ENCODE measurements at places on chromosomes 4 and X. TPM values are rescaled to one million over a fixed set of nuclear protein-coding genes. Genes with fewer than 3 reads are reported as not detected.

Gene ING2
- total RNA-seq: 12.5 TPM

Gene NALF2
- total RNA-seq: 0.51 TPM

Gene DSPP
- not detected for total RNA-seq

DNA sequence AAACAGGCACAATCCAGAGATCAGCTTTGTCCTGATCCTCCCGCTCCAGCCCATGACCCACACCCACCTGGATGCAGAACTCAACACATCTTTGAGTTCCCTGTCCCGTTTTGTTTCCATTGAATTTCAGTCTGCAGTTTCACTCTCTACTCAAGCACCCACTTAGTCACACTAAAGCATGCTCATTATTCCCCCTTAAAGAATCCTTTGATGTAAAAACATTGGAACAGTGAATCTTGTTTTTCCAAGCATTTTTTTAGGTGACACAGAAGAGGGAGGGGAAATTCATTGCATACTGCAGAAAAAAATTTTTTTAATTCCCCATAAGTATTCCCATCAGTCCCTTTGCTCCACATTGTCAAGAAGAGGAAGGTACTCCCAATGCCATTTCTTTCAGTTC lies 249.7 kb upstream of the TTC29 start:
- no peak for DNase-seq

DNA sequence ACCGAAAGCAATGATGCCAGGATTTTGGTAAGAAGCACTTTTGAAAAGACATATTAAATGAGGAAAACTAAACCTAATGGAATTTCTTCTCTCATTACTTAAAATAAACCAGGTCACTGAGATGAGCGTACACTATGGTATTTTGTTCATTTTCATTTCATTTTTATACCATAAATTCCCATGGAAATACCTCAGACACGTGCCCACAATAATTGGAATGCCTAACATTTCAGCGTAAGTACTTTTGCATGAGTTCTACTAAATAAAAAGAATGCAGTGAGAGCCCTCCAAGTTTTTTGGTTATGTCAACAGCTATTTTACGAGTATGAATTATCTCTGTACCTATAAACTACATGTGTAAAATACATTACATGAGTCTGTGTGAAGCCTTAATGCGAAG lies 3.2 kb downstream of the CAMK2D start:
- no peak for DNase-seq
